Upper lobe of left lung (tissue), 6 donors: ENCODE measurements at places on chromosomes 2 and 18.

- no peak for DNase-seq
Measured at GRCh38 chr2:217270485-217271121, 410.7 kb upstream of the TNP1 start.

- DNase-seq = no peak
Measured at GRCh38 chr18:58456625-58457024, 172.3 kb downstream of the ALPK2 start.

- DNase-seq = no peak
Measured at GRCh38 chr18:48076461-48076860, 146.0 kb upstream of the SMAD2 start.

- DNase-seq = no peak
Measured at GRCh38 chr2:36678856-36679255, 17.7 kb upstream of the VIT start.

GRCh38 chr2:152347076-152347475, 12.1 kb downstream of the FMNL2 start:
- DNase-seq = no peak

- no peak for DNase-seq
Measured at GRCh38 chr2:80643598-80643997, 339.0 kb upstream of the LRRTM1 start.

DNA sequence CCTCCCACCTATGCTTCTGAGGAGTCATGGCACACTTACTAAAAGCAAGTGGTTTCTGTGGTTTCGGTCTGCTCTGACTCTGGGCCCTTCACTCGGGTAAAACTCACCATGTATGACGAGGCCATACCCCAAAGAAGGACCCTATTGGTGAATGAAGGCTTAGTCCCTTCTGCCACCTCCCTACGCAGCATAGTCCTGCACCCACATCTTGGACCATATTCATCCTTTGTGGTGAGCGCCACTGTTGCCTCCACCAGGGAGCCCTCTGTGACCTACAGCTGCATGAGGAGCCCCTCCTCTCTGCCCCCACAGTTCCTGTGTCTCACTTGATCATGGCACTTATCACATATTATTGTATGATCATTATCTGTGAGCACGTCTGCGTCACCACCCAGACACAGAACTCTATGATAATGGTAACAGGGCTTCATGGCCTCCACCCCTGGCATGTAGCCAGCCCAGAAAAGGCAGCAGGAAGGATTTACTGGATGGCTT, 113.3 kb downstream of the TFCP2L1 start:
- no peak for DNase-seq

DNA sequence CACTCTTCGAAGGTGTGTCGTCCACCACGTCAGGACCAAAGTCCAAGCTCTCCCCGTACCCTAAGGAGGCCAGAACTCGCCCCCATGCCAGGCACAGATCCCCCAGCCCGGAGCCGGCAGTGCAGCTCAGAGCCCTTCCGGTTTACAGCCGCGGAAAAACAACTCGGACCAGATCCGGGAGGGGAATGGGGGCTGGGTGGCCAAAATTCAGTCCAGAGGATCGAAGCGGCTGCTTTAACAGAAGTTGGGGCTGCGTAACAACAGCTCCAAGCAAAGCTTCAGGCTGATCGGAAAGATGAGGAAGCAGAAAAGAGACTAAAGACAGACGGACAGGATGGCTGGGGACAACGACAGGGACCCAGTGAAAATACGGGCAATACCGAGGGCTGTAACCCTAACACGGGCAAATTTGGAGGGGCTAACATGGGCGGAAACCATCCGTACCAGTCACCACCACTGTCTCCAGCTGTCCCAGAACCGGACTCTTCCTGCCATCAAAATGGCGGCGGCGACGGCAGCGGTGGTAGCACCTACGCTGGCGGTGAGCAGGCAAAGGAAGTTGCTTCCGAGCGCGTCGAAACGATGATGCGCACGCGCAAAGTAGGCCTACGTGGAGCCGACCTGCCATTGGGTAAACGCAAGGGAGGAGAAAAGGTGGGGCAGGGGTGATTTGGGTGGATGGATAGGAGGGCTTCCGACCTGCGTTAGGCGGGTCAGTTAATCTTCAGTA, at the start of gene MMADHC:
Gene MMADHC (minus strand): TSS at position 556 of the 730 bp plus-strand sequence. CDS start 678 bp downstream, outside the sequence.
- peak; percentile 94 for DNase-seq

- DNase-seq = no peak
Measured at GRCh38 chr2:187382131-187382530, 65.9 kb downstream of the CALCRL start.

DNA sequence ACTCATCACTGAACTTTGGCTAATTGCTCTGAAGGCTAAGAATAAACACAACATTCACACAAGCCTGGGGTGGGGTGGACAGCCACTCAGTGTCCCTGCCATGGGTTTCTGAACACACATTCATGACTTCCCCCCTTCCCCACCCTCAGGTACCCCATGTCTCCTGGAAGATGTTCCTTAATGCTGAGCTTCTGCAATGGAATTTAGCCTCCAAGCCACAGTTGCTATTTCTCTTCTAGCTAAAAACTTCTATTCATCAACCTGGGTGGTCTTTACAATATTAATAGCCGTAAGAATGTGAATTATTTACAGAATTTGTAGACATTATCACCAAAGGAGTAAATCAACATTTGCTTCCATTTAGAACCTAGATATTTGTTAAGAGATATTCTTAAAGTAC, 175.1 kb downstream of the ACKR3 start:
- DNase-seq = no peak

DNA sequence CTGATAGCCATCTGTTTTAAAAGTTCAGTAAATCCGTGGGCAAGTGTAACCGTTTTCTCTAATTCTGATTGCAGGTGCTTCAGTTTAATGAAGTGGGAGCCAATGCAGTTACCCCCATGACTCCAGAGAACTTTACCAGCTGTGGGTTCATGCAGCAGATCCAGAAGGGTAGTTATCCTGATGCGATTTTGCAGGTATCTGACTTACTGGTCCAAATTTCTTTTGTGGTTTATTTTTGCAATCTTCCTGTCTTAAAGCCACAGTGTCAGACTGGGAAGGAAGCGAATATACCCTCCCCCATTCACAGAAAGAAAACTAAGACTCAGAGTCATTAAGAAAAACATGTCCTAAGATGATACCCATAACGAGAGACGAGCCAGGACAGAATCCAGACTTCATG, 7.7 kb downstream of the SERPINB2 start:
- no peak for DNase-seq

GRCh38 chr2:144894612-144895599, 375.0 kb upstream of the ZEB2 start:
- DNase-seq = no peak
